ENCODE measurements at places on chromosomes 1 and 21.

DNA sequence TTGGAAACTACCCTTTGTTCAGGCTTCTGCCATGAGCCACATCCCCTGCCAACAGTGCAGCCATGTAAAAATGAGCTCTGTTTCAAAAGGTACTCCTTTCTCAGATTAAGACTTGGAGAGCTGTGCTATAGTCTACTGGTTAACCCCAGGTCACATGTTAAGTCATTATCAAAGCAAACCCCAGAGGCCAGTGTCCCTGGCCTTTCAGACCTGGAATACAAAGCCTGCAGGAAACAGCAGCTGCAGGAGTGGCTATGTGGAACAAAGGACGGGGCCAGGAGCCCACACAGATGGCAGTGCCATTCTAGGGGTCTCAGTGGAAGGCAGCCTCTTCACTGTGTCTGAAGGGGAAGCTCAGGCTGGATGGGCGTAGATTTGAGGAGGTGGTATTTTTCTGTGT, 6.7 kb downstream of the ZNF496 start:
- DNase-seq: no peak

GRCh38 chr21:15741510-15741909, 11.7 kb downstream of the USP25 start:
- DNase-seq: no peak

GRCh38 chr1:200153277-200154055, 126.0 kb downstream of the NR5A2 start:
- DNase-seq: no peak

- DNase-seq: no peak
These were observed 305.7 kb upstream of the NRIP1 start for GRCh38 chr21:15370462-15370975.

DNA sequence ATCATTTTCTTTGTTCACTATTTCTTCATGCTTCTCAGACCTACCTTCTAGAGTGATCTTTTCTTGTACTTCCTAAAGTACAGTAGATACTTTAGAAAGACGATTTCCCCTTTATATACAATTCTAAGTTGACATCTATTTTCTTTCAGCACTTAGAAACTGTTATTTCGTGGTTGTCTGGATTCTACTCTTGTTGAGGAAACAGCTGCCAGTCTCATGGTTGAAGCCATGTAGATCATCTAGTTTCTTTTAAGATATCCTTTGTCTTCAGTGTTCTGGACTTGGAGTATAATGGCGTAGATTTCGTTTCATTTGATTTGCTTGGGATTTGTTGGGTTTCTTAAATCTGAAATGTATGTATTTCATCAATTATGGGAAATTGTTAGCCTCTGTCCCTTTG, 67.6 kb downstream of the PKN2 start:
- DNase-seq: no peak

GRCh38 chr1:208108646-208109330, 135.4 kb downstream of the PLXNA2 start:
- DNase-seq: no peak

DNA sequence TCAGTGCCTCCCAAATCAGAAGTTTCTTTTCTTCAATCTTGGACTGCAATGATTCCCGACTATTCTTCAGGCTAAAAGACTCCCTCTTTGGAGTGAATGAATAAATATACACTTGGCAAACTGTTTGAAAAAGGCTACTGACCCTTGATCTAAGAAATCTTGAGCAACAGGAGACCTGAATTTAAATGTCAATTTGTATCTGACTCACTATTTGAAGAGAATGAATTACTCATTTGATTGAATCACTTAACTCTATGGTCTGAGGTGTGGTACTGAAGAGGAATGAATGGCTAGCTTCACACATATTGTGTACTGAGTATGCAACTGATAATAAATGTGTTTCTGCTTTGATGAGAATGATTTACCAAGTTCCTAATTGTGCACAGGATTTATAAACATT, 4.6 kb upstream of the SMG7 start:
- DNase-seq: no peak

- no peak for DNase-seq
These were observed 16.0 kb downstream of the ST6GALNAC3 start for GRCh38 chr1:76090283-76091203.

- no peak for DNase-seq
These were observed 124.9 kb upstream of the OLIG2 start for GRCh38 chr21:32900814-32901213.

DNA sequence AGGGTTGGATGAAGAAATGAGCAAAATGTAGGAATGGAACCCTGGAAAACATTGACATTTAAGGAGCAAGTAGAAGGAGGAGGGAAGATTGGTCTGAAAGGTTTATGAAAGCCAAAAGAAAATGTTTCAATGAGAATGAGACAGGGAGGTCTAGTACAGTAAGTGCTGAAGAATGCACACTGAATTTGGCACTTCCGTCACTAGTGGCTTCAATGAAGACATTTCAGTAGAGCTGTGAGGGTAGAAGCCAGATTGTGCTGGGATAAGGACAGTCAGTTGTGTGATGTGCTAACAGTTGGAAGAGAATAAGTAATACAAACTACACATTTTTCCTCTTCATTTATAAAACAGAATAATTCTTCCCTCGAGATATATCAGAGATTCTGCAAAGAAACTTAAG, 17.1 kb downstream of the THEM4 start:
- DNase-seq: no peak

DNA sequence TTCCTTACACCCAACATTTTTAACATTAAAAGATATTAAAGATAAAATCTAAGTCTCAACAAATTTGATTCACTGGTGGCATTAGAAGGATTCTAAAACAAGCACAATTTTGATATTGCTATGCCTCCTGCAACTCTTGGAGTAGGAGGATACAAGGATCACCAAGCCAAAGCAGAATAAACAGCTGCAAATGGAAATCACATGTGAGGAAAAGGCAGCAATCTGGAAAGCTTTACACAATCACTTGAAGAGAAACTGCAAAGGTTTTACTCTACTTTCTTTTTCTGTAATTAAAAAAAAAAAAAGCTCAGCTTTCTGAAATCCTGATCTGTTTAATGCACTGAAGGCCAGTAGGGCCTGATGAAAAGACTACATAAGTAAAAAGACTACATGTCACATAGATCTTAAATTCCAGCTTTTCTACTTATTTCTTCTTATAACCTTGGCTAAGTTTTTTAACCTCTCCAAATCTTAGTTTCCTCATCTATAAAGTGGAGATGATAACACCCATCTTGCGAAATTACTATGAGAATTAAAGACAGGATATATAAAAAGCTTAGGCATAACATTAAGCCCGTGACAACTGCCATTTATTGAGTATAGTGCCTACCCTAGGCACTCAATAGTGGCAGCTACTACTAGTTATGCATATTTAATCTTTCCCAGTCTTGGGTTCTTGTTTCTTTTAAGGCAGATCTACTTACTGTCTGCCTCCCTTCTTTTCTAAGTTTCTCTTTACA, 73.5 kb downstream of the EPS15 start:
- no peak for DNase-seq

DNA sequence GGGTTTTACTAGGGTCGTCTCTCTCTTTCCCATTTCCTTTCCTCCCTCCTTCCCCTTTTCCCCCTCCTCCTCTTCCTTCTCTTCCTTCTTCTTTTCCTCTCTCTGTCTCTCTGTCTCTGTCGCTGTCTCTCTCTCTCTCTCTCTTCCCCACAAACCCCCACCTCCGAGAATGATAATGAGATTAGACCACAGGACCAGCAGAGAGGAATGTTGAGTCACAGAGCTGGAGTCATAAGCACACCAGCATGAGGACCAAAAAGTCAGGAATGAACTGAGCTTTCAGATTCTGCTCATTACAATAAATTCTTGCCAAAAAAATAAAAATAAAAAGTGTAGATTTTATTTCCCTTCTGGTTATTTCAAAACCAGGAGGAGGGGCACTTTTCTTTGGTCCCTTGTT, 377.4 kb downstream of the LTN1 start:
- no peak for DNase-seq

GRCh38 chr1:95728841-95729240, 494.8 kb downstream of the RWDD3 start:
- no peak for DNase-seq

DNA sequence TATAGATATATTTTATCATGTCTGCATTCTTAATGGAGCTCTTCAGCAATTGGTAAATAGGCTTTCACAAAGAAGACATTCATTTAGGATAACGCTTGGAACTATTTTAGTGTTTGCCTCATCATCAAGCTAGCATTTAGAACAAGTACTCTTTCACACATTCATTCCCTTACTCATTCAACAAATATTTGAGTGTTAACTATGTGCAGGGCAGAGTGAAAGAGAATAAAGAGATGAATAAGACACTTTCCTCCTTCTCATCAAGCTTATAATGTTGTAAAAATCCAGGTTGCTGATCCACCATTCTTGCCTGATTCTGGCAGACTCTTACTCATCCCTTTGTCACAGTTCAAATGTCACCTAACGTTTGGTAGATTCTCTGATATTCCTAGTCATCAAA, 386.3 kb upstream of the BEND5 start:
- no peak for DNase-seq

DNA sequence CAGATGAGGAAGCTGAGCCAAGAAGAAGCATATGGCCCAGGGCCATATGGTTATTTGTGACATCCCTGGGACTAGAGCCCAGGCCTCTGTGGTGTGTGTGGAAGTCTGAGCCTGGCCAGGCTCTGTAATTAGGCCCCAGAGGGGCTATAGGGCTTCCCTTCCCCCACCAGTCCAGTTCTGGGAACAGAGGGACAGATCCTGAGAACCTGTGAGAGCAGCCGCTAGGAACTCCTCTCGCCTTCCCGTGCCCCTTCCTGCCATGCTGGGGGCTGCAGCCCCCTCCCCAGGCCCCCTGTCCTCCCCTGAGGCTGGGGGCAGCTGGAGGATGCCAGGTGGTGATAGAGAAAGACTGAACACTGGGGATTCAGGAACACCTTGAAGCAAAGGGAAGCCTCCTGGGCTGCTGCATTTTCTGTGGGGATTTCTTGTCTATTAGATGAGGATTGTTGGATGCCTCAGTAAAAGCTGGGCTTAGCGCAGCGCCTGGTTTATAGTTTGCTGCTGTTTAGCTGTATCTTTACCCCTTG, 33.3 kb downstream of the COQ8A start:
- DNase-seq: no peak

GRCh38 chr1:19057784-19058475, 101.5 kb upstream of the IFFO2 start:
- DNase-seq: no peak

GRCh38 chr1:230682274-230682673, 31.6 kb downstream of the AGT start:
- DNase-seq: peak; percentile 33

- peak; percentile 77 for DNase-seq
These were observed at the start of gene SLC45A1 for GRCh38 chr1:8317647-8318381. Gene SLC45A1, plus strand, starts transcription at chr1:8318114. Its CDS starts 6,216 bp downstream, at chr1:8324330.

- no peak for DNase-seq
These were observed 157.8 kb downstream of the SDCCAG8 start for GRCh38 chr1:243413431-243414151.

DNA sequence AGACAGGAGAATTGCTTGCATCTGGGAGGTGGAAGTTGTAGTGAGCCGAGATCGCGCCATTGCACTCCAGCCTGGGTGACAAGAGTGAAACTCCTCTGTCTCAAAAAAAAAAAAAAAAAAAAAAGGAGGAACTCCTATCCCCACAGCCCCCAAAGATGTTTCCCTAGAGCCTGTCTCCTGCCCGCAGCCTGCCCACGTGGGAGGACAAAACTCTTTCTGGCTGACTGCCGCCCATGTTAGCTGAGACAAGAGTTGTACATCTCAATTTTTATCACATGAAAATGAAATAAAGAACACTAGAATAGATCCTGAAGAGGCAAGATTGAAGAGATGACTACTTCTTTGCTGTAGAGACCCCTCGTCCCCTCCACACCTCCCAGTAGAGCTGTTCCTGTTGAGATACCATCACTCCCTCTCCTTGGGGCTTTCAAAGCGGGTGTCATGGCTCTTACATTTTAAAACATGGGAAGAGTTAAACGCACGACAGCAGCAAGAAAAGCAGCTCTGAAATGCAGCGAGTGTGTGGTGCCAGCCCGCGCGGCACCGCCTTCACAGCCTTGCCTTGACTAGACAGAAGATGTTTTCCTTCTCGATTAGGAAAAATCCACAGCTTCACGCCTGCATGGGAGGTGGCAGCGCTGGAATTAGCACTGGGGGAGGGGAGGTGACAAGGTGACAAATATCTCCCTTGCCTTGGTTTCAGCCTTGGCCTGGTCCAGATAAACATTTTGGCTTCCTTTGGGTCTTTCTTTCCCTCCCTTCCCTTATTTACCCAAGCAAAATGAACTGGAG, 253.4 kb upstream of the CSF3R start:
- DNase-seq: no peak

DNA sequence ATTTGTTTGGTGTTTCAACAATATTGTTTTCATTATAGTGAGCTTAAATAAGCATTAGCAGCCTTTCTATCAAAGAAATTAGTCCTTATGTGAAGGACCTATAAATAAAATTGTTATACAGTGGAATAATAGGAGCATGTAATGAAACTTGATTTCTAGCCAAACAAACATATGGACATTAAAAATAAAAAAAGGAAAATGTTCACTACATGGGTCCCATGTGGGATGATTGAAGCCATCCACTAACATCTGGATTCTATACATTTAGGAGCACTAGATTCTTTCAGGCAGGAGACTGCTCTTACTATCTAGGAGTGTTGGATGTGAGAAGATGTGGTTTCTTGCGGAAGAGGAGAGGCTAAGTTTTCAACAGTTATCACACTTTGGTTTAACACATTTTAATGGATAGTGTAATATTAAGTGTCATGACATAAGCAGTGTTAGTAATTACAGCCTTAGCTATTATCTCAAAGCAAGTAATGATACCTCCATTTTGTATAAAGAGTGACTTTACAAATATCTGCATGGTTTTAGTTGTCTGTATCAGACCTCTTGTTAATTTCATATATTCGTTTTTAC, 62.3 kb downstream of the LYPLAL1 start:
- no peak for DNase-seq

GRCh38 chr21:25649146-25649545, 10.1 kb downstream of the JAM2 start:
- DNase-seq: no peak

- no peak for DNase-seq
These were observed 65.7 kb downstream of the KIF26B start for GRCh38 chr1:245220381-245220985.

- DNase-seq: no peak
These were observed 184.4 kb downstream of the USH2A start for GRCh38 chr1:216238844-216239243.

- no peak for DNase-seq
These were observed 2.8 kb downstream of the LAPTM5 start for GRCh38 chr1:30754684-30755171.
